ENCODE measurements at places on chromosomes 1 and 21.
A peak's percentile ranks its signal among the peaks of the same experiment; 100 is the strongest.

GRCh38 chr1:81192647-81193642, 607.8 kb upstream of the ADGRL2 start:
- DNase-seq = no peak

- peak; percentile 28 for DNase-seq
These were observed 113.0 kb upstream of the SLC25A33 start for GRCh38 chr1:9426291-9426711.

GRCh38 chr1:193569983-193570269, 383.5 kb upstream of the B3GALT2 start:
- DNase-seq = no peak

- no peak for DNase-seq
These were observed 690.7 kb downstream of the NCAM2 start for GRCh38 chr21:21688889-21689288.

- no peak for DNase-seq
These were observed 367.6 kb downstream of the PTBP2 start for GRCh38 chr1:97089173-97089572.

All from activated naive CD4-positive, alpha-beta T cell (primary cell).